ENCODE measurements at places on chromosomes 11 and 22.

GRCh38 chr11:14203321-14203720 is 155.7 kb downstream of the RRAS2 start:
- DNase-seq = no peak

DNA sequence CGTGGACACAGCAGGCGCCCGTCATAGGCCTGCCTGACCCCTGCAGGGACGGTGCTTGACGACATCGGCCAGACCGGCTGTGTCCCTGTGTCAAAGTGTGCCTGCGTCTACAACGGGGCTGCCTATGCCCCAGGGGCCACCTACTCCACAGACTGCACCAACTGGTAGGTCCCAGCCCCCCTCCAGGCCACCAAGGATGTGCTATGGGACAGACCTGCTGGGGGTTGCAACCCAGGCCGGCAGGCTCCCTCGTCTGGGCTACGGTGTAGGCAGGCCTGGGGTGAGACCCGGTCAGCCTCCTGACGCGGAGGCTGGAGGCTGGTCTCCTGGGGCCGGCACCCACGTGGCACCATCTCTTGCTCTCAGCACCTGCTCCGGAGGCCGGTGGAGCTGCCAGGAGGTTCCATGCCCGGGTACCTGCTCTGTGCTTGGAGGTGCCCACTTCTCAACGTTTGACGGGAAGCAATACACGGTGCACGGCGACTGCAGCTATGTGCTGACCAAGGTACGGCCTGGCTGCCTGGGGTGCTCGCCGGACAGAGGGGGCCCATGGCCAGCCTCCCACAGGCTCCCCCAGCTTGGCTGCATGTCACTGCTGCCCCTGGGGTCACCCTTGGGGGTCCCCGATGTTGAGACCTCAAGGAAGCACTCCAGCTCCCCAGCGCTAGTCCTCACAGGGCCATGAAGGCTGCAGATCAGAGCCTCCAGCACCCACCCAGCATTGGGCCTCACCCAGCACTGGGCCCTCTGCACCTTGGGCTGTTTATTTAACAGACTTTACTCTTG is 7.7 kb downstream of the MUC5AC start:
- DNase-seq = no peak

GRCh38 chr11:83054904-83055380 is 16.8 kb downstream of the RAB30 start:
- DNase-seq = no peak

- no peak for DNase-seq
Measured at GRCh38 chr22:49586244-49586748, 241.4 kb downstream of the BRD1 start.

DNA sequence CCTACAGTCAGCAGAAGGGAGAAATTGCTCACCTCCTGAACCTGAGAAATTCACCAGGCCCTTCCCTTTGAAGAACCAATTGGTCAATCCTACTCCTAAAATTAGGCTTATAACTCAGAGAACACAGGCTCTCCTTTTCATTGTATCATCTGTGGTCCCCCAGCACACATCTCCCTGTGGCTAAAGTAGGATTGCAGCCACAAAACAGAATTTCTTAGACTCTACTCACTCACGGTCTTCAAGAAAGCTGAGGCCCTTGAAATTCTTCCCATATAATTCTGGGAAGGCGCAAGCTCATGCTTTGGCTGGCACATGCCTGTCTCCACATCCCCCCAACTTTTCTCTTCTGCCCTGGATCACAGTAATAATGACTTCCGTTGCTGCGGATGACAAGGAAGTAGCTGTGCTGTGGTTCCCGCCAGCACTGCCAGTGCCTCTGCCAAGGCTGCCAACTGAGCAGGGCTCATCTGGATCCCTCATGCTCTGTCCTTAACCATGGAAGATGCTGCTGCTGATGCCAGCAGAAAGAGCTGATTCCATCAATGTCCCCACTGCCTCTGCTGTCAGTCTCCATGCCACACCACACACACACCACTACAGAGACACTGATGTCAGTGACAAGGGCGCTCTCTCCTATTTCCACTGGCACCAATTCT is 200.6 kb upstream of the POU2AF2 start:
- DNase-seq = no peak

DNA sequence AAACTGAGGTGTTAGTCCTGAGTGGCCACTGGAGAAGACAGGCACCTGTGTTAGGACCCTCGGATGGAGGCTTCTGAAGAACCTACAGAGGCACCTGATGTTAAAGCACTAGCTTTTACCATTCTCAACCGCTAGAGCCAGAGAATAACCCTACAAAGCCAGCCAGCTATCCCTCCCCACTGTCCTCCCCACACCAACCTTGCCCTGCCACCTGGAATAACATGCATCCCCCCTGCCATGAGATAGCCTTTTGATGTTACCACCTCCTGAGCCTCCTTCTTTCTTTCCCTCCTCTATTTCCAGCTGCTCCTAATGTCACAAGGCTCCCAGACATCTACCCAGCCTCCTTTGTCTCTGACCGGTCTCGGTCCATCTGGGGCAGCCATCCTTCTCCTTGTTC is 28.1 kb downstream of the COMMD9 start:
- DNase-seq = no peak

- no peak for DNase-seq
Measured at GRCh38 chr11:12741671-12742216, 67.5 kb downstream of the TEAD1 start.

GRCh38 chr11:121814962-121815361 is 301.1 kb downstream of the BLID start:
- DNase-seq = no peak

GRCh38 chr11:130872981-130873380 is 43.3 kb downstream of the SNX19 start:
- DNase-seq = peak; percentile 72

- no peak for DNase-seq
Measured at GRCh38 chr11:43797337-43797736, 83.3 kb upstream of the ALKBH3 start.

DNA sequence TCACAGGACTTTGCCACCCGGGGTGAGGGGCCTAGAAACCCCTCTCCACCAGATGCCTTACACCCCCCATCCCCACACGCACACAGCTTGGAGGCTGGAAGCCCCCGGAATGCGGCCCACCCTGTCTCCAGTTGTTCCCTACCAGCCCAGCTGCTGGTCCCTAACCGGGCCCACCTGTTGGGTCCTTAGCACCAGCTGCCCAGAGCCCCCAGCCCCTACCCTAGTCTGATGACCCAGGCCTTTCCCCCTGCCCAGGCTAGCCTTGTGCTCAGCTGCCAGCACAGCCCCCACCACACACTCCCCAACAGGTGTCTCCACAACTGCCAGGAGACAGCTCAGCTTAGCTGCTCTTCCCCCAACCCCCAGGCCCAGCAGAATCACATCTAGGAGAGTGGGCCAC is 67.1 kb downstream of the CDKN1C start:
- no peak for DNase-seq

Measured in astrocyte of the cerebellum (primary cell).